ENCODE measurements at places on chromosomes 2 and 18.

DNA sequence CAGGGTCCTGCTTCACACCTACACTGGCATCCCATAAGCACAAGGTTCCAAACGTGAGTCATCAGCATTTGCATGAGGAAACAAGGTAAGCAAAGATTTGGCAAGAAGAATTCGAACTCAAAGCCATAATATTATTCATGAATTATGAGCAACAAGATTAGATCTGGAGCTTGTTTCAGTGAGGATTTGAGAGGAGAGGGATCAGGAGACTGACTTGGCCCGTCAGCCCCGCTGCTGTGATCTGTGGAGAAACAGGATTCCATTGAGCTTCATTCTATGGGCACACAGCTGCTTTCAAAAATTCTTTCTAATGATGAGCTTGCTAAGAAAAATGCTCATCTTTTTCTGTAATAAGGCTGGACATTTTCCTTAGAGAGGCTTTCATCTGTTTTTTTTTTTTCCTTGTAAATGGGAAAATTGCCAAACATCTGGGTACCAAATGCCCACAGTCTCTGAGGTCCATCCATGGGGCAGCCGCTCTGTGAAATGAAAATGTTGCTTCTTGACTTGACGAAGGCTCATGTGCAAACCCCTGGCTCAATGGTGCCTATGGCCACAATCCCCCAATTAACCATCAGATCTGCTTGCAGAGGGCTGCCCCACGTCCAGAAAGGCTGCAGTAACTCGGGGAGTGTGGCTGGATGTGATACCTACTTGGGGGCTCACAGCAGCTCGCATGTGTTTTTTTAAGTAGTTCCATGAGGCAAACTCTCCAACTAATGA, 179.3 kb downstream of the TMEM18 start:
- DNase-seq = no peak

- DNase-seq = no peak
Measured at GRCh38 chr2:148842050-148842449, 33.0 kb upstream of the KIF5C start.

DNA sequence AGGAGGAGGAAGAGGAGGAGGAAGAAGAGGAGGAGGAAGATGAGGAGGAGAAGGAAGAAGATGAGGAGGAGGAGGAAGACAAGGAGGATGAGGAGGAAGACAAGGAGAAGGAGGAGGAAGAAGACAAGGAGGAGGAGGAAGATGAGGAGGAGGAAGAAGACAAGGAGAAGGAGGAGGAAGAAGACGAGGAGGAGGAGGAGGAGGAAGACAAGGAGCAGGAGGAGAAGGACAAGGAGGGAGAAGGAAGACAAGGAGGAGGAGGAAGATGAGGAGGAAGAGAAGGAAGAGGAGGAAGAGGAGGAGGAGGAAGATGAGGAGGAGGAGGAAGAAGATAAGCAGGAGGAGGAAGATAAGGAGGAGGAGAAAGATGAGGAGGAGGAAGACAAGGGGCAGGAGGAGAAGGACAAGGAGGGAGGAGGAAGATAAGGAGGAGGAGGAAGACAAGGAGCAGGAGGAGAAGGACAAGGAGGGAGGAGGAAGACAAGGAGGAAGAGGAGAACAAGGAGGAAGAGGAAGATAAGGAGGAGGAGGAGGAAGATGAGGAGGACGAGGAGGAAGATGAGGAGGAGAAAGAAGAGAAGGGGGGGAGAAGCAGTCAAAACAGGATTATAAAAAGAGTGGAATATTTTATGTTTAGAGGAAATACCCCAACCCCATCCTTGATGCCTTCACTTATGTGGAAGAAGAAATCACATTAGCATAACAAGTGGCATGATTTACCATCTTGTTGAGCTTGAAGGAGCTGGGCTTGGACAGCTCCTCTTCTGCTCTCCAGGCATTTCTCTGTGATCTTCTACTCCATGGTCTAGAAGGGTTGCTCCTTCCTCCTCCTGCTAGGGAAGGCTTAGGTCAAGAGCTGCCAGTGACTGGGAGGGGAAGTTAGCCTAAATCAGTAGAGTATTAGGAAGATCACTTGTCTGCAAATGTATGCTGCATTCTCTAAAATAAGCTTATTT, 45.3 kb upstream of the KCTD1 start:
- DNase-seq = no peak

- DNase-seq = no peak
Measured at GRCh38 chr2:231134910-231135655, 10.2 kb upstream of the HTR2B start.

DNA sequence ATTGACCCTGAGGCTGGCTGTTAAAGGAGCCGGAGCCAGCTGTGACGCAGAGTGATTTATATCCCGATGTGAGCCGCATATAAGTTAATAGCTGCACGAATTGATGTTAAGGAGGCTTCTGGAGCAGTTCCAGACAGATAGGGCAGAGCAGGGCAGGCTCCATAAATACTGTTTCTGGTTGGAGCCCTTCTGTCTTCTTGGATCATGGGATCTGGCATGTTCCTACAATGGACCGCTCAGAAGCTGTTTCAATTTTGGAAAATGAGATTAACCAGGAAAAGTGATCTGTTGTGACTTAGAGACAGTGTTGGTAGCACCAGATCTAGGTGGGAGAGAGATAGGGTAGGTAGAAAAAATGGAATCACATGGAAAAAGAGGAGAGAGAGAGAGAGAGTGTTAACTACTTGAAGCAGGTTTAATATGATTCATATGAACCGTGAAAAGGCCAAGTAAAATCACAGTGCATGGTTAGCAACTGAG, 4.8 kb upstream of the IGFBP5 start:
- no peak for DNase-seq

GRCh38 chr2:36682562-36682961, 13.9 kb upstream of the VIT start:
- no peak for DNase-seq

DNA sequence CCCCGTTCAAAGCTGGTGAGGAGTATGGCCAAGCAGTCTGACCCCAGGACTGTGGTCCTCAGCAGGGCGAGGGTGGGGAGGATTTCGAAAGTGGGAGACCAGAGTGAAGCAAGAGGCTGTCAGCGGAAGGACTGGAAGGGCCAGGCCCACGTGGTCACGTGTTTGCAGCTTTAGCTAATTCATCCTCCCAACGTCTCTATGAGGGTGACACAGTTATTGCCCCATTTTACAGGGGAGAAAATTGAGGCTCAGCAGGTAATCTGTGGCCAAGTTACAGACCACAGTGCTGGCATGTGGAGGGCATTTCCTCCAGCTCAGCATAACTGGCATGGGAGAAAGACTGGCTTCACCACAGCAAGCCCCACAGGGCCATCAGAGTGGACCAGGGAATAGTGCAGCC, 45.4 kb upstream of the LTBP1 start:
- no peak for DNase-seq

GRCh38 chr2:142615876-142616275, 261.6 kb upstream of the KYNU start:
- DNase-seq = no peak

Data from activated naive CD8-positive, alpha-beta T cell treated with anti-CD3 and anti-CD28 coated beads for 36 hours (primary cell).